ENCODE measurements at places on chromosomes 2 and 18.

DNA sequence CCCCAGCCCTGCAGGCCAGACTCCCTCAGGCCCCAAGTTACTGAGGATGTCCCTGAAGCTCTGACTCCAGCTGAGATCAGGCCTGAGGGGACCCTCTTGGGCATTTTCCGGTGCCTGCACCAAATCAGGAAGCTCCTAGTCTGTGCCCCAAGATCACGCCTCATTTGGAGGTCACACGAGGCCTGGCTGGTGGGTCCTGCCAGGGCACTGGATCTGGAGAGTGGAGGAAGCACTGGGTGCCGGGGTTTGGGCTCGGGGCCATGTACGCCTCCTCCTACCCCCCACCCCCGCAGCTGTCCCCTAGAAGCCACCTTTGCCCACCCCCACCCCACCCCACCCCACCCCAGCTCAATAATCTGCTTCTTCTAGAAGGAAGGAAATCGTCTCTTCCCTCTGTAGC lies 16.2 kb downstream of the SH2D6 start:
- DNase-seq: no peak

DNA sequence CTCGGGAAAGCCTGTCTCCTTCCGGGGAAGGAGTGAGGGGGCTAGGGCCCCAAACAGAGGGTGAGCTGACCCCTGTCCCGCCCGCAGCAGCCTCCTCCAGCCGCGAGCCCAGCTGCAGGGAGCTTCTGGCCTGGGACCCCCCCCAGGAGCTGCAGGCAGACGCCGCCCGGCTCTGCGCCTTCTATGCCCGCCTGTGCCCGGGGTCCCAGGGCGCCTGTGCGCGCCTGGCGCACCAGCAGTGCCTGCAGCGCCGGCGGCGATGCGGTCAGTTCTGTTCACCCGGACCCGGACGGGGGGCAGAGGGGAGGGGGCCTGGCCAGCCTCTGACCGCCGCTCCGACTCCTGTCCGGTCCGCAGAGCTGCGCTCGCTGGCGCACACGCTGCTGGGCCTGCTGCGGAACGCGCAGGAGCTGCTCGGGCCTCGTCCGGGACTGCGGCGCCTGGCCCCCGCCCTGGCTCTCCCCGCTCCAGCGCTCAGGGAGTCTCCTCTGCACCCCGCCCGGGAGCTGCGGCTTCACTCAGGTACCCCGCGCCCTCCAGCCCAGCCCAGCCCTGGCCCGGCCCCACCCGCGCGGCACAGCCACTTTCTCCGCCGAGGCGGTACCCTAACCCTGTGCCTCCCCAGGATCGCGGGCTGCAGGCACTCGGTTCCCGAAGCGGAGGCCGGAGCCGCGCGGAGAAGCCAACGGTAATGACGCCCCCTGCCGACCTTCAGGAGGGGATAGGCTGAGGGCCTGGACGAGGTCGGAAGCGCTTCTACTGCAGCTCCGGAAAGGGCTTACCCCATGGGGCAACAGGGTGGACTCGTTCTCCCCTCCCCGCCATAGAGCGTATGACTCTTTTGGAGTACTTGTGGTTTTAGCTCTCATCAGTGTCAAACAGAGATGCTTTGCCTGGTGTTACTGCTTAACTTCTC lies 2.0 kb upstream of the CHRND start:
- no peak for DNase-seq

GRCh38 chr18:44811572-44812125 lies 131.0 kb downstream of the SETBP1 start:
- DNase-seq: no peak

GRCh38 chr2:62364791-62365528 lies 141.0 kb downstream of the TMEM17 start:
- no peak for DNase-seq

DNA sequence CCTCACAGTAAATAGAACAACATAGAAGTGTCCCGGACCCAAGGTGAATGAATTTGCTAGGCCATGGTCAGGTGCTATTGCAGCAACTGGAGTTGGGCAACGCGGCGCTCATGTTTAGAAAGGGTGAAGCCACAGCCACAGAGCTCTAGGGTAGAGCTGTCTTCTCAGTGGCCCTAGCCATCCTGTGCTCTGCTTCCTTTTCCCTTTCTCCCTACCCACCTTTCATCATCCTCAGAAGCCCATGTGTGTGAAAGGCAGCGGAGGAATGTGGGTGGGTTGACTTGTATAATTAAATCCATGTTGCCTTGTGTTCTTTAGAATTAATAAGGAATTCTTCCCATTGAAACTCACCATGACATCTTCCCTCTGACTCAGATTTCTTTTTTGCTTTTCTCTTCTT lies 336.7 kb downstream of the OSR1 start:
- no peak for DNase-seq

GRCh38 chr2:237665713-237666143 lies 38.3 kb downstream of the LRRFIP1 start:
- DNase-seq: no peak

GRCh38 chr2:194854941-194855340 lies 802.1 kb upstream of the SLC39A10 start:
- no peak for DNase-seq

DNA sequence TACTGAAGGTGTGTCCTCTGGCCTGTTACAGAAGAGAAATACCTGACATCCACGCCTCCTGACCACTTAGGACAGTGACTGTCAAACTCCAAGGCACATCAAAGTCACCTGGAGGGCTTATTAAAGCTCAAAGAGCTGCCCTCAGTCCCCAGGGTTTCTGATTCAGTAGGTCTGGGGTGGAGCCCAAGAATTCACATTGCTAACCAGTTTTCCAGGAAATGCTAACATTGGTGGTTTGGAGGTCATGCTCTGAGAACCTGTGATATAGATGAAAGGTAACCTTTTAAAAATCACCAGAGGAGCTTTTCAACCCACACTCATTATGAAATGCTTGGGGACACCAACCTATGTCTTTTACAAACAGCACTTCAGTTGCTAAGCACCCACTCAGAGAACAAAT lies 172.3 kb downstream of the ALK start:
- no peak for DNase-seq

DNA sequence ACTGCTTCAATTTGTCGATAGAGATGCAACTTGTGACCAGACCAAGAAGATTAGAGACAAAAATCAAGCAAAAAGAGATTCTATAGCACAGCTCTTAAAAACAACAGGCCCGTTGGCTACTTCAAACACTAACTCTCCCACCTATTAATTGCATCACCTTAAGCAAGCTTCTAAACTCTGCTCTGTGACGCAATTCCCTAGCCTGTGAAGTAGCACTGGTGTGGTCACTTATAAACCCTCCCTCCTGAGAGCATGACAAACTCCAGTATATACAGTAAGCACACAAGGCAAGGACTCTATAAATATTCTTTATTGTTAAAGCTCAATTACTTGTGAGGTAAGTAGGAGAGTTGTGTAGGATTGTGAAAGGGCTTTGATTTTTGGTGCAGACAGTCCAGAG lies 72.3 kb downstream of the CMPK2 start:
- DNase-seq: no peak

DNA sequence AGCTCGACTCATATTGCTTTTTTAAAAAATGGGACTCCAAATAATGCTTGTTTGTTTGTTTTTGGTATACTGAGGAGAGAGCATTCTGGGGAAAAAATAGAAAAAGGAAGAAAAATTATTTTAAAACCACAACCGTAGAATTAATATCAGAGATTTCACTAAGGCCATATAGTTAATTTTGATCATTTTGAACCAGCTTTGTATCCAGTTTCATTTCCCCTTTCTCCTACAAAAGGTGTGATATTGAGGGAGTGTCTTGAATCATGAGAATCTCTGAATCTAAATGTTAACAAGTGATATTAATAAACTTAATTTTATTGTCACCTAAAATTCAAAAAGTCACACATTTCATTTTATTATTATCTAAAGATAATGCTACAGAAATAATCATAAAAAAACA lies 198.5 kb upstream of the GALNT5 start:
- no peak for DNase-seq

- DNase-seq: no peak
Measured at GRCh38 chr18:58048081-58048642, 4.1 kb downstream of the NEDD4L start.

DNA sequence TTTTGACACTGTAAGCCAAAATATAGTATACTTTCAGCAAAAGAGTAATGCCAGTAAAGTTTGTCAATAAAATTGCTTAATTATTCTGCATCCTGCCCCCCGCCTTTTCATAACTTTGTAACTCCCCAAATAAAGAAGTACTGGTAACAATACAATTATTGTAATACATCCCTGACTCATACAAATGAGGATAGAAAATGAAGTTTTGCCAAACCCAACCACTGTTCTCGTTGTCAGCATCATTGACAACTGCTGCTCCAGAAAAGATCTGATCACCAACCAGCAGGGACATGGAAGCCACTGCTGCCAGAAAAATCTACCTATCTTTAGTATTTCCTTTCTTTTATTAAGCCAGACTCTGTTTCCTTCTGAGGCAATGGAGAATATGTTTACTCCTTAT lies 27.1 kb downstream of the SCN3A start:
- no peak for DNase-seq

DNA sequence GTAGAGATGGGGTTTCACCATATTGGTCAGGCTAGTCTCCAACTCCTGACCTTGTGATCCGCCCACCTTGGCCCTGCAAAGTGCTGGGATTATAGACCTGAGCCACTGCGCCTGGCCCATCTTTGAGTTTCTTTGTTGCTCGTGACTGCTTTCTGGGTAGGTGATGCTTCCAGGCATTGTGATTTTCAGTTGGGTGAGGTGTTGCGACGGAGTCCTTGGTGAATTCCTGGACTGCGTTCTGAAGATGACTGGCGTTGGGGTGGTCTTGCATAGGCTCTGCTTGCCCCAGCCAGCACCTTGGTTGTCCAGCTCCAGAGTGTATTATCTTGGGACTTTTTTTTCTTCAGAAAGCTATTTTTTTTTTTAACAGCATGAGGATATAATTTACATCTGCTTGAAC lies 103.4 kb downstream of the DCDC2C start:
- no peak for DNase-seq

DNA sequence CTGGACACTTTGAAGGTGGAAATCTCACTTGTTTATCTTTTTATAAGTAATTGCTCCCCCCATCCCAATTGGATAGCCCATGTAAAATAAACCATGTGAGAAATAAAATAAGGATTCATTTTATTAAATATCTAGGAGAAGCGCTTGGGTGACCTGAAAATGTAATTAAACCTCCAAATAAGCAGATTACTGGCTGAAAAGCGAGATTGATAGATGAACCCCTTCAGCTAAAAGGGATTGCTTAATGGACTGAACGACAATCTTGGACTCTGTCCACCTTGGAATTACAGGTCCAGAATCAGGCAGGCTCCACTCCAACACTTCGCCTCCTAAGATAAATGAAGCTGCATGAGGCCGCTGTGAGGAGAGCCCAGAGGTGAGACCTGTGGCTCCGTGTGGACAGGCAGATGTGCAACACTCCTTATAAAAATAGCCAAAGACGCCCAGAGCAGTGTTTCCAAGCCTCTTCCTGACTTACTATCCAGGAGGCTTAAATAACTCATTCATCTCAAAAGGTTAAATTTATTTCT lies 441.5 kb downstream of the MTX2 start:
- no peak for DNase-seq

DNA sequence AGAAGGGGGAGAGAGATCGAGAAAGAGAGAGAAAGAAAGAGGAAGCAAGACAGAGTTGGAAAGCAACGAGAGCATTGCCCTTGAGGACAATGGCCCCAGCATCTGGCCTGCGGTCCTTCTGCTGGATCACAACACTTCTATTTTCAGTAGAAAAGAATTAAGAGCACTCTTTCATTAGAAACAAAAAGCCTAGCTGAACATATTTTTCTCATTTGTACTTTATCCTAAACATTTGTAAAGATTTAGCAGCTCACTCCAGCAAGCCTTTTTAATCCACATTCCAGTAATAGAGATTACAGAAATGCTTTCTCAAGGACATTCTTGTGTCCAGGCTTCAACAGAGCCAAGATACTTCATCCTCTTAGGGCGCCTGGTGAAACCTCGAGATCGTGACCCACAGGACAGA lies 31.6 kb upstream of the AFF3 start:
- no peak for DNase-seq

GRCh38 chr18:63465059-63465458 lies 11.7 kb upstream of the SERPINB5 start:
- DNase-seq: no peak

DNA sequence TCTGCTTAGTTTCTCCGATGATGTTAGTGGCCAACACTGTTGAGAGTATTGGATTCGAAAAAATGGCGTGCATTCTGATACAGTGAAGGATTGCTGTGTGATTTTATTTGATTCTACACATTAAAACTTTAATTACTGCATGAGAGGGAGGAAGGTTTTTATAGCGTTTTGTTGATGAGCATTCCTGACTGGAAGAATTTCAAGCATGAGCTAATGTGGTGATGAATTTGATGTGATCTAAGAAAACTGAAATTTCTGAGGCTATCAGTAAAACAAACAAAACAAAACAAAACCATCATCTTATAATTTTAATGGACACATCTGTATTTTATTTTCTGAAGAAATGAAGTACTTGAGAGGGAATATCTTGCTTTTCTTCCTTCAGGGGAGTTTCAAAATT lies 59.6 kb downstream of the ITGB6 start:
- no peak for DNase-seq

GRCh38 chr2:152617456-152618192 lies 99.6 kb downstream of the PRPF40A start:
- no peak for DNase-seq

DNA sequence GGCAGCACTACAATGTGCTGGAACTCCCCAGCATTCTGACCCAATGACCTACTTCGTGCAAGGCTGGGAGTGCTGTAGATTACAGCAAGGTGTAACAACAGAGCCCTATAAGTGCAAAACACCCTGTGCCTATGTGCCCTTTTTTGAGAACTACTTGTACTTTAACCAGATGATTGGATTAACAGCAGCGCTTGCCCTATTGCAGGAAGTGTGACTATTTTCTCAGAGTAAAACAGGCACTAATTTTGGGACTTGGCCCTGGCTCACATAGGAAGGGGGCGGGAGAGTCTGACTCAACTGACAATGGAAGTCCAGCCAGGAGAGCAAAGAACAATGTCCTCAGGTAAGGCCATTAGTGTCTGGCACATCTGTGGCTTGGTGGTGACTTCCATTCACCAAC lies 35.6 kb upstream of the RNF125 start:
- no peak for DNase-seq

DNA sequence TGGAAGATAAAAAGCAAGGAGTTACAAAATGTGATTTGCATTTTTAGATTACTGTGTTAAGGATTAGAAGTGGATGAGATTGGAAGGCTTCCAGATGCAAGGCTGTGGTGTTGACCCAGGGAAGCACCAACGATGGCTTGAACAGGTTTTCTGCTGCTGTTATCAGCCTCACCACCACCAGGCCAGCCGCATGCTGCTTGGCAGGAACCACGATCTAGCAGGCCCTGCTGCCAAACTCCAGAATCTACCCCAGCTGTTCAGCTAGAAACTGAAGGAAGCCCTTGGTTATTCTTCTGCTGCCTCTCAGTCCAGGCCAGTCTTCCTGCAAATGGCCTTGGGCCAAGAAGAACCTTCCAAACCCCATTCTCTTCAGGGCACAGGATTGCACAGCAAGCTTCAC lies 133.9 kb downstream of the MTCL1 start:
- no peak for DNase-seq

DNA sequence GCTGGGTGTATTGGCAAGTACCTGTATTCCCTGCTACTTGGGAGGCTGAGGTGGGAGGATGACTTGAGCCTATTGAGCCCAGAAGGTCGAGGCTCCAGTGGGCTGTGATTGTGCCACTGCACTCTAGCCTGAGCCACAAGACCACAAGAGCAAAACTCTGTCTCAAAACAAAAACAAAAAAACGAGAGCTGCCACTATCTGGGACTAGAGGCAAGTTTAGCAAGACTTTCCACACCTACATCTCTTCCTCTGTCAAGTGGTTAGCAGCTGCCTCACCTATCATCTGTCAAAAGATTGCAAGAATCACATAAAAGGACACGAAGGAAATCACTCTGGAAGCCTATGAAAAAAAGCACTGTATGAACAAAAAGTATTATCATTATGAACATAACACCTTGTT lies 55.2 kb upstream of the RIOK3 start:
- DNase-seq: no peak

Measured in forelimb muscle (tissue), 1 donor.